GM23338 (cell line): ENCODE measurements at places on chromosomes 11 and 22. TPM values are rescaled to one million over a fixed set of nuclear protein-coding genes. Genes with fewer than 3 reads are reported as not detected.

DNA sequence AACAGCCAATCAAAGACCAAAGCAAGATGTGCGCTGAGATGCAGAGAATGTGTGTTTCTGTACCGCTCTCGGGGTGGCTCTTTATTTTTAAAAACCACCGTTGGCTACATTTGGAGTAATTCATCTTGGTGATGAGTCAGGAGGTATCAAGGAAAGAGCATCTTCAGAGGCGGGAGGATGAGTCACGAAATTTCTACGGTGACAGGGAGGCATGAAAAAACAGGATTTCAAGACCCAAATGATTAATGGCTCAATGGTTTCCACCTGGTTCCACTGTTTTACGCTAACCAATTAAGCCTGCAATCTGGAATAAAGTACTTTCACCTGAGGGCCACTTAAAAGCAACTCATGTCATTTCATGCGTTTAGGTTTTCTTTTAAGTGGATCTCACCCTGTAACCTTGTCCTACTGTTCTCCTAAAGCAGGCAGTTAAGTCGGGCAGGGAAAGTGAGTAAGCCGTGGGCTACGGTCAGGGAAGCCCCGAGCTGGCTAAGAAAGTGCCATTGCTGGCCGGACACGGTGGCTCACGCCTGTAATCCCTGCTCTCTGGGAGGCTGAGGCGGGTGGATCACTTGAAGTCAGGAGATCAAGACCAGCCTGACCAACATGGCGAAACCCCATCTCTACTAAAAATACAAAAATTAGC is 74.6 kb downstream of the CELSR1 start:
- H3K4me3 ChIP-seq, result no peak overlapping the region
- no peaks in the 10 kb centered on the region for H3K36me3 ChIP-seq
- DNase-seq, result no peak
- H3K27ac ChIP-seq, result no peak overlapping the region
- H3K27me3 ChIP-seq, result no peaks in the 10 kb centered on the region

DNA sequence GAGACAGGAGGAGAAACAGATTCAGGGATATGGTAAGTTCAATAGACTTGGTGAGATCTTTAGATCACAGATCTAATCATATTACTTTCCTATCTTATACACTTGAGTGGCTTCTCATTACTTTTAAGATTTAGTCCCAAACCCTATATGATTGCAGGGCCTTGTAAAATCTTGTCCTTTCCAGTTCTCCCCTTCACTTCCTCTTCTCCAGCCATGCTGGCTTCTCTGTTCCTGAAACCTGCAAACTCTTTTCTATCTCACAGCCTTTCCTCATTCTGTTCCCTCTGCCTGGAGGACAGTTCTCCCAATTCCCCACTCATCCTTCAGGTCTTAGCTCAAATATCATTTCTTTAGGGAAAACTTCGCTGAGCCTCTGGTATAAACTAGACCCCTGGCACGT is 65.9 kb upstream of the BIRC3 start:
- H3K27me3 ChIP-seq, result no peaks in the 10 kb centered on the region
- no peaks in the 10 kb centered on the region for H3K36me3 ChIP-seq
- H3K4me1 ChIP-seq, result no peaks in the 10 kb centered on the region
- no peak for DNase-seq

- no peaks in the 10 kb centered on the region for H3K27me3 ChIP-seq
- H3K27ac ChIP-seq, result no peak overlapping the region
- no peaks in the 10 kb centered on the region for H3K4me1 ChIP-seq
- no peaks in the 10 kb centered on the region for H3K36me3 ChIP-seq
- H3K4me3 ChIP-seq, result no peak overlapping the region
Observed at GRCh38 chr22:25869771-25870170, 127.8 kb downstream of the MYO18B start.

GRCh38 chr22:50045211-50046018 is 12.7 kb downstream of the TTLL8 start:
- no peaks in the 10 kb centered on the region for H3K4me1 ChIP-seq
- H3K27me3 ChIP-seq, result no peaks in the 10 kb centered on the region
- no peak overlapping the region for H3K4me3 ChIP-seq

GRCh38 chr22:46288846-46289243 is 7.8 kb upstream of the GTSE1 start:
- no peak for DNase-seq
- no peaks in the 10 kb centered on the region for H3K4me1 ChIP-seq
- H3K27ac ChIP-seq, result no peak overlapping the region
- no peak overlapping the region for H3K4me3 ChIP-seq

DNA sequence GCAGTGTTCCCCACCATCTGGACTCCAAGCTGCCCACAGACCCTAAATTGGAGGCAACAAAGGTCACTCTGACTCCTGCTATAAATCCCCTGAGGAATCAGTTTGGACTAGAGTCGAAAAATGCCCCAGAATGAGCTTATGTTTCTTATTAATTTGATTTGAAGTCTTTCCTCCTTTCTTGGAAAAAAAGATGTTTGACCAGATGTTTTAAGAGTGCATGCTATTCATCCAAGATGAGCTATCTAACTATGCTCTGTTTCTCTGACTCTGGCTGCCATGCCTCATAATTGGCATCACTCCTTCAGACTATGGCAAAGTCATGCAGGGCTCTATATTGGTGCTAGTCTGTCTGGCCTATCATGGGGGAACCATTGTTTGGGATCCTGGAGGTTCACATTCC is 174.0 kb downstream of the SPON1 start:
- no peak overlapping the region for H3K4me3 ChIP-seq
- H3K36me3 ChIP-seq, result no peaks in the 10 kb centered on the region
- no peak for DNase-seq
- no peak overlapping the region for H3K27ac ChIP-seq
- peaks cover 10% of the 10 kb centered on the region; the same call in 1 of the 2 replicates for H3K4me1 ChIP-seq

GRCh38 chr11:35937700-35938099 is 6.2 kb upstream of the LDLRAD3 start:
- H3K27me3 ChIP-seq, result peaks cover 4% of the 10 kb centered on the region; the same call in 1 of the 2 replicates
- H3K4me1 ChIP-seq, result peaks cover 5% of the 10 kb centered on the region
- H3K4me3 ChIP-seq, result no peak overlapping the region
- H3K27ac ChIP-seq, result no peak overlapping the region
- DNase-seq, result no peak

- H3K4me1 ChIP-seq, result no peaks in the 10 kb centered on the region
- H3K27me3 ChIP-seq, result no peaks in the 10 kb centered on the region
- H3K4me3 ChIP-seq, result no peak overlapping the region
- no peak for DNase-seq
- no peaks in the 10 kb centered on the region for H3K36me3 ChIP-seq
- H3K27ac ChIP-seq, result no peak overlapping the region
Observed at GRCh38 chr11:95863486-95864140, 60.3 kb downstream of the MTMR2 start.

DNA sequence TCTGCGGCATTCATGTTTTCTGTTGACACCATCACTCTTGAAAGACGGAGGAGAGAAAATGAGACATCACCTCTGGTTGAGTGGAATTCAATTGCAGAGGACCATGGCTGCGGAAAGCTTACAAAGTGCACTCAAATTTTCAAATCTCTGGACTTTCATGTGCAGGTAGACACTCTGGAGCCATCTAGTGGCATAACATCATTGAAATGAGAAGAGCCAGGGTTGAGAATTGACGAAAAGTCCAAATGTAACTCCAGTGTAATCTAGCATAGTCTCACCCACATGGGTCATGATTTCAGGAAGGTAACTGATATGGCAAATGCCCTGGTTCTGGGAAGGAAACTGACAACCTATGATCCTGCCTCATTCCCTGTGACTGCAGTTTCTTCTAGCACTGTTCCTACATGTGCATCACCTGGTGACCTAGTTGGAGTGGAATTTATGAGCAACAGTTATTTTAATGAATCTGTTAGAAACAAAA is 687.8 kb downstream of the KCNA4 start:
- no peaks in the 10 kb centered on the region for H3K4me1 ChIP-seq
- H3K4me3 ChIP-seq, result no peak overlapping the region
- H3K27ac ChIP-seq, result no peak overlapping the region

DNA sequence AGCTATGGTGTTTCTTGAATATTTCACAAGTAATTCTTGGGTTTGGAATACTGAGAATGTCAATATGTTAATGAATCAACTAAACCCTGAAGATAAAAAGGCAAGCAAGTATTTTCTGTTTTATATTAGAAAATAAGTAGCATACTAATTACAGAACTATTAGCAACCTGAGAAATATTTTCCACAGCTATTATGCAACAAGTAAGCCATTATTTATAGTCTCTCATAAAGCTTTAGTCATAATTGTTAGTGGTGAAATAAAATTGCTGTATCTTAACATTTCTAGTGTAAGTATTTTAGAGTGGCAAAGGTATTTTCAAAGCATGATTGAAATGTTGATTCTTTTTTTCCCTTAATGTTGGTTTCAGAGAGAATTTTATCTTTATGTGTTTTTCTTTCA is 53.3 kb downstream of the FAR1 start:
- H3K36me3 ChIP-seq, result peaks cover 3% of the 10 kb centered on the region
- no peaks in the 10 kb centered on the region for H3K27me3 ChIP-seq
- no peak overlapping the region for H3K4me3 ChIP-seq
- H3K27ac ChIP-seq, result no peak overlapping the region
- no peak for DNase-seq

- H3K4me3 ChIP-seq, result no peak overlapping the region
- H3K36me3 ChIP-seq, result no peaks in the 10 kb centered on the region
- no peak for DNase-seq
- no peak overlapping the region for H3K27ac ChIP-seq
- H3K27me3 ChIP-seq, result no peaks in the 10 kb centered on the region
Observed at GRCh38 chr11:97092823-97093222, 703.0 kb downstream of the JRKL start.

GRCh38 chr11:32318071-32319055 is 117.0 kb downstream of the WT1 start:
- no peaks in the 10 kb centered on the region for H3K36me3 ChIP-seq
- no peak overlapping the region for H3K4me3 ChIP-seq
- no peaks in the 10 kb centered on the region; the same call in 1 of the 2 replicates for H3K4me1 ChIP-seq

DNA sequence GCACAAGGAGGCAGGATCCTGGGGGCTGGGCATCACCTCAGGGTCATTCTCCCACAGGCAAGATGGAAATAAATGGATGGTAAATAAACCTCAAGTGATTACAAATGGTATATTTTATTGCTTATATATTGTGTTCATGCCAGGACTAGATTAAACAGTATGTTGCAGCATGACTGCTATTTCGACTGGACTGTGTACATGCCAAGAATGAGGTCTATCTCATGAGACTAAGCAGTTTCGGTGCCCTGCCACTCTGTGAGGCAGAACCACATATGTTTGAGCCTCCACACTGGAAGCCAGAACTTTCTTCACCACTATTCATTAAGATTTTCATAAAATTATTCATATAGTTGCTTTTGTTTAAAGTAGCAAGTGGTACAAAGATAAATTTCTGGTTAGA is 140.2 kb downstream of the DDX10 start:
- H3K4me3 ChIP-seq, result no peak overlapping the region
- DNase-seq, result no peak
- H3K4me1 ChIP-seq, result no peaks in the 10 kb centered on the region
- H3K27ac ChIP-seq, result no peak overlapping the region
- H3K36me3 ChIP-seq, result no peaks in the 10 kb centered on the region

DNA sequence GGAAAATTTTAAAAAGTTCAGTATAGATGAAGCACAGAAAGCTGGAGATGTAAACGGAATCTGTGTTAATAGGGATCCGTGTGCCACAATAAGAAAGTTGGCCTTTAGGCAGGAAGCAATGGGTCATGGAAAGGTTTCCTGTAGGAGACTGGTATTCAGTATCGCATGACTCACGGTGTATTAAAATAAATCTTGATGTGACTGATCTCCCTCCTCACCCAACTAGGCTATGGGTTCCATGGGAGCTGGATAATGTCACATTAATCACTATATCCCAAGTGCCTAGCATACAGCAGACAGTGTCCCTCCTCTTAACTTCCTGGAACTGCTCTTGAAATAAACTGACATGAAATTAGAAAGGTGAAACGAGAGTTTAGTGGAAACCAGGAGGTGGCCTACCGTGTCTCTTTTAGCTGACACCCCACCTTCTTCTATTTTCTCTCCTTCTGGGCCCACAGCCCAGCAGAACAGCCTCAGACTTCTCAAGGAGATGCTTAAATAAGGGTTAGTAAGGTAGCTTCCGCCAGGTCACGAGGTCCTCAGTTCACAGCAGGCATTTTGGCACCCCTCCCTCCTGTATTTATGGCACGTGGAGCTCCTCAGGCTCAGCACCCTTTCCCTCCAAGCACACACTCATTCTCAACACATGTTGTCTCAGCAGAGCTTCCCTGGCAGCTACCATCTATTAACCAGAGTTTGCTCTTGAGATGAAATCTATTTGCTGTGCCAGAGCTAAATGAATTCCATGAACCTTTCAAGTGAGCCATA is 118.8 kb downstream of the NXPE2 start:
- no peak overlapping the region for H3K27ac ChIP-seq
- peaks cover 12% of the 10 kb centered on the region for H3K4me1 ChIP-seq
- no peak overlapping the region for H3K4me3 ChIP-seq
- no peaks in the 10 kb centered on the region for H3K36me3 ChIP-seq

- no peak overlapping the region for H3K27ac ChIP-seq
- H3K27me3 ChIP-seq, result no peaks in the 10 kb centered on the region
- no peaks in the 10 kb centered on the region for H3K4me1 ChIP-seq
- no peak for DNase-seq
- no peaks in the 10 kb centered on the region for H3K36me3 ChIP-seq
- no peak overlapping the region for H3K4me3 ChIP-seq
Observed at GRCh38 chr11:1499261-1499890, 12.8 kb upstream of the MOB2 start.

GRCh38 chr11:83292709-83293456 is 6.7 kb upstream of the CCDC90B start:
- no peak overlapping the region for H3K4me3 ChIP-seq
- no peaks in the 10 kb centered on the region for H3K36me3 ChIP-seq
- no peaks in the 10 kb centered on the region; the same call in 1 of the 2 replicates for H3K4me1 ChIP-seq
- H3K27ac ChIP-seq, result no peak overlapping the region

DNA sequence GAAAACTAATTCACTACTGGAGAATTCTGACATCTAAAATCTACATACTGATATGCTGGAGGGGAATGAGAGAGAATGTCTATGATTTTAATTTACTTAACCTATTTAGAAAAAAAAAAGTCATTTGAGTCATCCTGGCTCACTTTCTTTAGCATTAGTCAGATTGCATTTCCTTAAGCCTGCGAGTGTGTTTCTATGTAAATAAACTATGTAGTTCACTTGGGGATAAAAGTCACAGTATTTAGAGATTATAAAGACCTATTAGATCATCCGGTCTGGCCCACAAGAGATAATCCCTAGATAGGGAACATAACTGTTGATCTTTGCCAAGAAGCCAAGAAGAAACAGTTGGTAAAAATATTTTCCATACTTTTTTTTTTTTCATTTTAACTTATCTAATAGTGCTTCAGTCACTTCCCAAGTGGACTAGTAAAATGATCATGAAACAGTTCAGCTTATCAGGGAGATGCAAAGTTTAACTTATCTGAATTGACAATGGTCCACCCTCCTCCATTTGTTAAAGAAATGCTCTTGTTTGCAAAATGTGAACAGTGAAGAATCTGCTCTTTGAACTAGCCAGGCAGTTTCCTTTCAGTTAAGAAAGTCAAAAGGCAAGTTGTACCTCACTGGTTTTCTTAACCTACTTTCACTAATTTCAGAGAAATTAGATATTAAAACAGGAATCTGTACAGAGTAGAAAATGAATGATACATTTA is 21.2 kb upstream of the BLID start:
- H3K4me1 ChIP-seq, result 0 out of 2 replicates have a peak, but pooled peaks cover under 1% of the 10 kb centered on the region
- no peak overlapping the region for H3K4me3 ChIP-seq
- DNase-seq, result no peak
- H3K27me3 ChIP-seq, result peaks cover 44% of the 10 kb centered on the region
- no peaks in the 10 kb centered on the region for H3K36me3 ChIP-seq
- H3K27ac ChIP-seq, result no peak overlapping the region

Gene OR6T1
- total RNA-seq, result not detected in 2 replicates

Gene CYP2D6
- 0.27 and 1.3 TPM in 2 replicates for total RNA-seq

Gene KRTAP5-11
- not detected in 2 replicates for total RNA-seq

Gene PLAAT4
- total RNA-seq, result 0.69 and 3.3 TPM in 2 replicates

Gene TRPT1
- 36.9 and 40.6 TPM in 2 replicates for total RNA-seq
